Brain (organoid and tissue), 16 donors: ENCODE measurements at places on chromosomes 4 and X.

DNA sequence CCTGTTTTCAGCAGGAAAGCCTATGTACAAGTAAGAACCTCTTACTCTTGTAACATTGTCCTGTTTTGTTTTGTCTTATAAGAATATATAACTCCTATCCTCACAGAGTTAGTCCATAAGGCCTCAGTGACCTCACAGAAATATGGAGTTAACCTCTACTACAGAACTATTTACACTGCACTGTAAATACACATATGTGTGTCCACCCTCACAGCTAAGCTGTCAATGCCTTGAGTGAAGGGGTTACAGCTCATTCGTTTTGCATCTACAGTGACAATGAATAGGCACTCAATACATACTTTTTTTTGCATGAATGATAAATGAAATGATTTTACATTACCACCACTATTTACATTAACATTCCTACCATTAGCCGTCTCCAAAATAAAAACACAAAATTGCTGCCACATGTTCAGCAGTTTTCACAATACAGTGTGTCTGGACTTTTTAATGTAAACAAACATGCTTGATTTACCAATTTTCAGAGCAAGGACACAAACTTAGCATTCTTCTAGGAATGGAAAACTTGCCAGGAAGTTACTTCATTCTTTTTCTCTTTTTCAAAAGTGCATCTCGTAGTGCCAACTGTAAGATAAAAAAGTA lies 9.5 kb upstream of the NAAA start:
- DNase-seq, result no peak

DNA sequence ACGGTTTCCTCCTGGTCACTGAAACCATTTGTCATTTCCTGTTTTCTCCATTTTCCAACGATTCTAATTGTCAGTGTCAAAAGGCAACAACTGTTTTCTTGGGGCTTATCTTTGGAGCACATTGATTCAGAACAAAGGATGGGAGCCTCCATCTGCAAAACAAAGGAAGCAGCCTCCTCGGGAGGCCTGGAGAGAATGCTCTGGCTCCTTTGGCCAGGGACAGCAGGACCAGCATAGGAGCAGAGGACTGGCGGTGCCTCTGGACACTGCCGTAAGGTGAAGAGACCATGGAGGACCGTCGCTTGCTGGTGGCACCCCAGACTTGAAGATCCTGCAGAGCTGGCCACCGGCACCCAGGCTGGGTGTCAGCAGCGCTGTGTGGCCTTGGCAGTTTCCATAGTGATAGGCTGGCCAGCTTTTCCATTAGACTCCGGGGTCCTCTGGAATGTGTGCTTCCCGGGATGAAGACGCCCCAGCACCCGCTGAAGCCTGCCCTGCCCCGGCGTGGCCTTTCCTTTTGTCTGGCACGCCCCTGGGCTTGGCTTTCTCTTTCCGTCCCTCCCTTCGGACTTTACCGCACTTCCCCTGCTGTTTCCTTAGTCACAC lies 61.1 kb upstream of the MTM1 start:
- no peak for DNase-seq

DNA sequence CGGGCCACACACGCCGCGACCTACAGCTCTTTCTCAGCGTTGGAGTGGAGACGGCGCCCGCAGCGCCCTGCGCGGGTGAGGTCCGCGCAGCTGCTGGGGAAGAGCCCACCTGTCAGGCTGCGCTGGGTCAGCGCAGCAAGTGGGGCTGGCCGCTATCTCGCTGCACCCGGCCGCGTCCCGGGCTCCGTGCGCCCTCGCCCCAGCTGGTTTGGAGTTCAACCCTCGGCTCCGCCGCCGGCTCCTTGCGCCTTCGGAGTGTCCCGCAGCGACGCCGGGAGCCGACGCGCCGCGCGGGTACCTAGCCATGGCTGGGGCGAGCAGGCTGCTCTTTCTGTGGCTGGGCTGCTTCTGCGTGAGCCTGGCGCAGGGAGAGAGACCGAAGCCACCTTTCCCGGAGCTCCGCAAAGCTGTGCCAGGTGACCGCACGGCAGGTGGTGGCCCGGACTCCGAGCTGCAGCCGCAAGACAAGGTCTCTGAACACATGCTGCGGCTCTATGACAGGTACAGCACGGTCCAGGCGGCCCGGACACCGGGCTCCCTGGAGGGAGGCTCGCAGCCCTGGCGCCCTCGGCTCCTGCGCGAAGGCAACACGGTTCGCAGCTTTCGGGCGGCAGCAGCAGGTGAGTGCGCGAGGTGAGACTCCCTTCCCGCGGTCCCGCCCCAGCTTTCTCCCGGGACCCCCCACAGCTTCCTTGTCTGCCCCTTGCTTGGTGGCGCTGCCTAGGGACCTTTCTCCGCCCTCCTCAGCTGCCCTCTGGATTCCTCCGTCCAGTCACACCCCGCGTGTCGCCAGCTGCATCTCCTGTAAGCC lies 678 bp downstream of the BMP3 start:
- peak; percentile 48 for DNase-seq

- DNase-seq, result no peak
Measured at GRCh38 chr4:135325264-135325663, 1123.7 kb upstream of the PABPC4L start.

GRCh38 chrX:120768254-120768653 lies 107.4 kb downstream of the CT47B1 start:
- peak; percentile 47 for DNase-seq

- no peak for DNase-seq
Measured at GRCh38 chr4:174534461-174534860, 12.2 kb upstream of the HPGD start.

- peak; percentile 94 for DNase-seq
Measured at GRCh38 chrX:11759461-11760311, 1.6 kb downstream of the MSL3 start.

DNA sequence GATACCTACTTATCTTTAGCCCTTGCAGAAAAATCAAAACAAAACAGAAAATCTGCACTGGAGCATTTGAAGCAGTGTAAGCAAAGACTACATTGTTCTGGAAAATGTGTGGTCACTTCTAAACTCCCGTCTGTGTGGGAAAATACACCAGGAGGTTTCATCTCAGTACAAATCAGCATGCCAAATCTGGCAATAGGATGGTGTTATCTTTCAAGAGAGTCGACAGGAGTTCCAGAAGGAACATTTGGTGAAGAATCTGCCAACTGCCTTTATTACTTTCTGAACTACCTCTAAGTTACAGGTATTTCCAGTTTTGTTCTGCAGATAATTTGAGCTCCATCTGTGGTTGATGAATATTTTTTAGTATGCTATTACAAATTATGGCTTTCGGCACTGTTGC lies 1348.0 kb downstream of the RAPGEF2 start:
- DNase-seq, result no peak

- DNase-seq, result no peak
Measured at GRCh38 chr4:24770032-24770584, 25.3 kb upstream of the SOD3 start.
